ENCODE measurements at places on chromosomes 1 and 21.
A peak's percentile ranks its signal among the peaks of the same experiment; 100 is the strongest.

- peak; percentile 31 for DNase-seq
These were observed 32.3 kb downstream of the SLC9A1 start for GRCh38 chr1:27122652-27123051.

GRCh38 chr1:87337606-87338005 is 8.9 kb downstream of the LMO4 start:
- DNase-seq: no peak

DNA sequence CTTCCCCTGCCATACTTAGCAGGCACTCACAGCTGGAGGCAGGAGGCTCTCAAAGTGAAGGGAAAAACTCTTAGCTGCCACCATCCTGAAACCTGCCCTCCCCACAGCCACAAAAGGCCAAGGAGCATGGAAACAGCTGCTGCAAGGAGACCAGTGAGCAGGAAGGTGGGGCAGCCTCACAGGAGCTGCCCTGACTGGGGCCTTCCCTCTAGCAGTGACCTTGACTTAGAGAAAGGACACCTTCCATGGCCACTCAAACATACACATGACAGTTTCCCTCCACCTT is 126.3 kb downstream of the HIVEP3 start:
- DNase-seq: no peak

- no peak for DNase-seq
These were observed 289.6 kb upstream of the DAB1 start for GRCh38 chr1:57713501-57713900.

DNA sequence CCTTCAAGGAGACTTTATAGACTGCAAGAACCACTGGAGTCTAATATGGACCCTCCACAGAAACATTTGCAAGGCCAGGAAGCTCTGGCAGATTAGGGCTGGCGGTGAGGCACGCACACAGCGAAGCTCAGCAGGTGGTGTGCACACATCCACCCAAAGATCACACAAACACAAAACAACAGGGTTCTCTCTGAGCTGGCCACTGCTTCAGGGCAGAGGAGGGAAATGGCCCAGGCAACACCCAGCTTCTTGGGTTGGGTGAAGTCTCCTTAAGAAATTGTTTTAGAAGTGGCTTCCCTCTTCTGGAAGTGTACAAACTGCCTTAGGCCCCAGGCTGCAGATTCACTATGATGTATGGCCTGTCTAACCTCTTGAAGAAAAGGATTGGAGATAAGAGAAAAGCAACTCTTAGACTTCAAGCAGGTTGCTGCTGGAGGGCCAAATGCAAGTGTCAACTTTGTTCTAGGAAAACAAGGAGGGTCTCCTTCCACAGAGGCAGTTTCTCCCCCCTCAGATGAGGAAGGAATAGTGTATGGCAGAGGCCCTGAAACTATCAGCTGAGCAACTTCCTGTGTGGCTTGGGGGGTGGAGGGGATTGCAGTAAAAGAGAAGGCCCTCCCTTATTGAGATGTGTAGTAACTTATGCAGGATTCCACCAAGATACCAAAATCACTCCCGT is 2.0 kb downstream of the RCSD1 start:
- DNase-seq: peak; percentile 83

DNA sequence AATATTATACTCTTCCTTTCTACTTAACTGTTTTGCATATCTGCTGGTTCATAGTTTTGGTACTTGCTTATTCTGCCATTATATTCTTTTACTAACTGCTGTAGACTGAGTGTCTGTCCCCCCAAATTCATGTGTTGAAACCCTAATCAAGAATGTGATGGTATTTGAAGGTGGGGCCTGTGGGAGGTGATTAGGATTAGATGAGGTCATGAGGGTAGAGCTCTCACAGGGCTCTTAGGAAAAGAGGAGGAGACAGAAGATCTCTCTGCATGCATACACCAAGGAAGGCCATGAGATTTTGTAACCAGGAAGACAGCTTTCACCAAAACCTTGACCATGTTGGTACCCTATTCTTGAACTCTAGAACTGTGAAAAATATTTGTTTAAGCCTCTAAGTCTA is 354.1 kb upstream of the B3GALT2 start:
- DNase-seq: no peak

GRCh38 chr1:158952416-158952815 is 21.1 kb downstream of the PYHIN1 start:
- peak; percentile 59 for DNase-seq

DNA sequence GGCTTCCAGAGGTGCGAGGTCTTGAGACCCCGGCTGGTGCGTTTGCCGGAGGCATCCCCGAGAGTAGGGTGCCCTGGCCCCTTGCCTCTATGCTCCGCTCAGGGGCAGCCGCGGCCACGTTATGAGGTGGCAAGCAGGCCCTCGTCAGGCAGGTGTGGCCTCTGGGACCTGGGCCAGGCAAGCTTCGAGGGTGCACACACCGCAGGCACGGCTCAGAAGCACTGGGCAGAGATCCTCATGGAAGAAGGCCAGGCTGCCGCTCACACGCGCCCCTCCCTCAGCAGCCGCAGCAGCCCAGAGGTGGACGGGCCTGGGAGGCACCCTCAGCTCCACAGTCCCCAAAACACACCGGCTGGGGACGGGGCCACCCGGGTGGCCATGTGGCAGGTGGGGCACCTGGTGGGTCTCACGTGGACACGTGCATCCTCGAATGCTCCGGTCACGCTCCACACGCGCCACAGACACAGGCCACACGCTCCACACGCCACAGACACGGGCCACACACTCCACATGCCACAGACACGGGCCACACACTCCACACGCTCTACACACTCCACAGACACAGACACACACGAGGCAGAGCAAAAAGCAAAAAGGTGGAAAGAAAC is 6.5 kb downstream of the SDF4 start:
- no peak for DNase-seq

DNA sequence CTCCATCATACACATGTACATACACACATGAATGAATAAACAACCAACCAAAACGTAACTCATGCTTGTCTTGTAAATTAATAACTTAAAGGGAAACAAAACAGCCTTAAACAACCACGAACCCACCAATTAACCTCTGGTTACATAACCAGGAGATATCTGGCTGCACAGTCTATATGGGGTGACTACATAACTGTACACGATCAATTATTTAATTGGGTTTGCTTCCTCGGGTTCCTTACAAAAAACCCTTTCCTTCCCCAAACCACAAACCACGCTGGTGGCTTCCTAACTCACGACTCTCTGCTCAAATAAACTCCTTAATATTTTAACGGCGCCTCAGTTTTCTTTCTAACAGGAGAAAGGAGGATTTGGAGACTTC is 744 bp downstream of the ZNF670 start:
- DNase-seq: peak; percentile 61

DNA sequence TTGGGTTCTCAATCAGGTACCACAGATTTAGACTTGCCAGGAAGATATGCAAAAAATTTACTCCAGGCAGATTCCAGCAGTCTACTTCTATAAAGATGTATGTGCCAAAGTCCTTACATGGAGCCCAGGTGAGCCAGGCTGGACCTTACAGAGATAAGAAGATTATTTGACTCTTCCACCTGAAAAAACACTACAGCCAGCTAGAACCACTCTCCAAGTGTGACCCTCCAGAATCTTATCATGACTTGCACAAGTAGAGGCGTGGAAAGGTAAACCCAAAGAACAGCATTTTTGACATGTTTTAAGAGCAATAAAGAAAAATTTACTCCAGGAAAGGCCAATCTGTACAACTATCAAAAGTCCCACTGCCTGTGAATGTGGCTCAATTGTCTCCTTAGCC is 146.8 kb upstream of the DPT start:
- DNase-seq: no peak

DNA sequence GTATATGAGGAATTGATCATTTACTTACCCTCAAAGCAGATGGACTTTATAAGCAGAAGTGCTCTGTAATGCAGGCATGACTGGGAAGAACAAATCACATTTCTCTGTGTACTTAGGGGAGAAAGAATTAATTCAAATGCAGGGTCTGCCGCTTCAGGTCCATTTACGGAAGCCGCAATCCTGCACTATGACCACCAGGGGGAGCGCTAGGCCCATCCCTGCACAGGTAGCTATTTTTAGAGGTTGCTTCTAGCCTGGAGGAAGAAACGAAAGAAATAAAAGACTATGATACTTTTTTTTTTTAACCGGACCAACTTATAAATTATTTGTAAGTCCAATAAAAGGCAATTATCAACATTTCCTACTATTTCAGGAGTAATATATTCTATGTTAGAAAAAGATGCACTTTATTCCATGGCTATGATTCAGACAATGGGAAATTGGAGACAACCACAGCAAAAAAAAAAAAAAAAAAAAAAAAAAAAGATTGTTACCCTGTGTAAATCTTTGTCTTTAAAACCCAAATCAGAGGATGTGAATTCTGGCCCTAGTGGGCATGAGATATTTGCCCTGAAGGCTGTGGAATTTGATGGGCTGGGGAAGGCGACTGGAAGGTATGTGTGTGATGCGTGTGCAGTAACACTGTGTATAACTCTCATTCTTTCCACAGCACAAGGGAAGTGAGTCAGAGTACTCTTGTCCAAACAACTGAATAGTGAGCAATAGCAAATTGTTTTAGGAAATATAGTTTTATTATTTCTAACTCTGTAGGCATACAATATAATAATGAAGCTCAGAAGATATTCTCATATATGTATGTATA is 12.9 kb upstream of the FYB2 start:
- DNase-seq: peak; percentile 75

DNA sequence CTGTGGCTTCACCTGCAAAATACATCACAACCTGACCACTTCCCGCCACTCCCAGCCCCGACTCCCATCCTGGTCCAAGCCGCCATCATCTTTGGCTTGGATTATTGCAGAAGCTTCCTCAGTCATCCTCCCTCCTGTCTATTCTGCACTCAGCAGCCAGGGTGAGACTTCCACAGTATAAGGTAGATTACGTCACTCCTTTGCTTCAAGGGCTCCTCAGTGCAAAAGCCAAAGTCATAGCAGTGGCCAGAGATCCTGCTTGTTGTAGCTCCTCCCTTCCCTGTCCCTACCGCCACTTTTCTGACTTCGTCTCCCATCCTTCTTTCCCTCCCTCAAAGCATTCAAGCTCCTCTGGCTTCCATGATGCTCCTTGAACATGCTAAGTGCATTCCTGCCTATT is 152.8 kb downstream of the GRIK3 start:
- DNase-seq: no peak

DNA sequence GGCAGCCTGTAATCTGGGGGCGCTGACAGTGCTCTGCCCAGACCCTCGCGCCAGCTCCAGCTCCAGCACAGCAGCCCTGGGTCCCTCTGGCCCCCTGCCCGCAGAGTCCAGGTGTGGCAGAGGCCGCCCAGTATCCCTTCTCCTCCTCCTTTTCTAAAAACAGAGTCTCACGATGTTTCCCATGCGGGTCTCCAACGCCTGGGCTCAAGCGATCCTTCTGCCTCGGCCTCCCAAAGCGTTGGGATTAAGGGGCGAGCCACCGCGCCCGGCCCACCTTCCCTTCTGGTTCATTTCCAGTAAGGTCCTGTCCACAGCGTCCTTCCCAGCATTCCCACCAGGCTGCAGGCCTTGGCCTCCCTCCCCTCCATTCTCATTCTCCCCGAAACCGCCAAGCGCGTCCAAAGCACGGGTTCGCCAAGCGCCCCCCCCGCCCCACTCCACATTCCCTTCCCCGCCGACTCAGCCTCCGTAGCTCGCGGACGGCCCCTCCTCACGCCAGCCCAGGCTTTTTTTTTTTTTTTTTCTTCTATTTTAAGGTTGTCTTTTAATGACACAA is 2.0 kb upstream of the PCBP3 start:
- no peak for DNase-seq

GRCh38 chr1:52426371-52426770 is 22.0 kb downstream of the PRPF38A start:
- DNase-seq: no peak

- DNase-seq: no peak
These were observed 13.3 kb downstream of the FBXO42 start for GRCh38 chr1:16338961-16339360.

DNA sequence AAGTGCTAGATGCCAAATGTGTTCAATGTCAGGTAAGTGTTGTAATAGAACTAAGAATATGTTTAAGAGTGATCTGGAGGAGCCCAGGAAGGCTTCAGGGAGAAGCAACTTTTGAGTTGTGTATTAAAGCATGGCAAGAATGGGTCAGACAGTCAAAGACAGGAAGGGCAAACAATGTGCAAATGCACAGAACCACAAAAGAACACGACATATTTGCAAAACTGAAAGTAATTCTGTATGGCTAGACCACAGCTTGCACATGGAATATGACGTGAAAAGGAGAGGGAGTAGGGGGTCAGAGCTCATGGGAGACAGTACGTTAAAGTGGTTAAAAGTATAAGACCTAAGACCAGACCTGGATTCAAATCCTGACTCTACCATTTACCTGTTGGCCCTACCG is 7.1 kb upstream of the SORT1 start:
- DNase-seq: no peak

DNA sequence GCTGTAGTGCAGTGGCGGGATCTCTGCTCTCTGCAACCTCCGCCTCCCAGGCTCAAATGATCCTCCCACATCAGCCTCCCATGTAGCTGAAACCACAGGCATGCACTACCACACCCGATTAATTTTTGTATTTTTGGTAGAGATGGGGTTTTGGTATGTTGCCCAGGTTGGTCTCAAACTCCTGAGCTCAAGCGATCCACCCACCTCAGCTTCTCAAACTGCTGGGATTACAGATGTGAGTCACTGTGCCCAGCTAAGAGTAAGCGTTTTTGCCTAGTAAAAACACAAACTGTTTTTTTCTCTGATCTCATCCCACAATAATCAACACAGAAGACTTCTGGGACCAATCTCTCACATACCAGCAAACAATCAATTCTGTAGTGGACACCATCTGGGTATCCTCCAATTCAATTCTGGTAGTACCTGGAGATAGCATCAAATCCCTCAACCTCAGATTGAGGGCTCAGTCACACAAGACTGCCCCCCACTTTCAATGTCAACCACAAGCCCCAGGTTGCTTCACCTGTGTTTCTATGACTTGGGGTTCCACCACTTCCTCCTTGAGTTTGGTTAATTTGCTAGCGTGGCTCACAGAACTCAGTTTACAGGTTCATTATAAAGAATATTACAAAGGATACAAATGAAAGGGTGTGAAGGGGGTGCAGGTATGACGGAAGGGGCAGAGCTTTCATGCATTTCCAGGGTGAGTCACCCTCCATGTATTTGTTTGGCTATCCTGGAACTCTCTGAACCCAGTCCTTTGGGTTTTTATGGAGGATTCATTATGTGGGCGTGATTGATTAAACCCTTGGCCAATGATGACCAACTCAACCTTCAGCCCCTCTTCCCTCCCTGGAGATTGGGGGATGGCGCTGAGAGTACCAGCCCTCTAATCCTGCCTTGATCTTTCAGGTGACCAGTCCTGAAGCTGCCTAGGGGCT is 40.0 kb upstream of the RHOU start:
- DNase-seq: no peak

- no peak for DNase-seq
These were observed 8.9 kb downstream of the PTPN14 start for GRCh38 chr1:214542275-214543199.

GRCh38 chr1:159952932-159953331 is 1.1 kb downstream of the SLAMF9 start:
- DNase-seq: no peak

- DNase-seq: no peak
These were observed 9.9 kb upstream of the IL22RA1 start for GRCh38 chr1:24152631-24153494.

DNA sequence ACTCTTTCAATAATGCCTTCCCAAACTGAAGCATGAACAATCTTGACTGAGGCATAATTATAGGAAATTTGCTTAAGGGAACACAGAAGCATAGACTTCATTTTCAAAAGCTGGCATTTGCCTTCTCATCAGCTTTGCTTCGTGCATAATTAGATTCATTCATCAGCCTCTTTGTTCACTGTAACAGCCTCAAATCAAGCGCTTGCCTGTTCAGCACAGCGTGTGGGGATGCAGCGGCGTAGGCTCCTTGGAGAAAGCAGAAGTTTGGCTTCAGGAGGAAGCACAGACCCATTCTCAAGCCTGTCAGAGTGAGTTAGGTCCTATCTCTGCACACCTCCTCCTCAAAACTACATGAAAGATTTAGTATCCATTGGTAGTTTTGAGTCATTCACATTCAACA is 246.4 kb upstream of the MAP1LC3C start:
- no peak for DNase-seq
